ENCODE measurements at places on chromosomes 4 and X.

DNA sequence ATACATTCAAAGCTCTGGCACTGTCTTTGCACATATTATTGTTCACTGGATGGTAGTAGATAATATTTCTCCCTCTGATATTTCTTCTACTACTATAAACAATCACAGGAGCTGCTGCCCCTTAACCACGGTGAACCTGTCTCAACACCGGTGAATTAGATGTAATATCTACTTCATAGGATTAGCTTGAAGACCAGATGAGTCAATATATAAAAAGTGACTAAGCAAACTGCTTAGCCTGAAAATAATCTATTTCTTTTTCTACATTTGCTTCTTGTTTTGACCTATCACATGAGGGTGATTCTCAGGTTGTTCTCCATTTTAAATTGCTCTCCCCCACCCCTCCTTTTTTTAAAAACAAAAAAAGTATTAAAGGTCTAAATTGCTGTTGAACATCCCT is 645.5 kb downstream of the ANKRD50 start:
- no peak for DNase-seq

DNA sequence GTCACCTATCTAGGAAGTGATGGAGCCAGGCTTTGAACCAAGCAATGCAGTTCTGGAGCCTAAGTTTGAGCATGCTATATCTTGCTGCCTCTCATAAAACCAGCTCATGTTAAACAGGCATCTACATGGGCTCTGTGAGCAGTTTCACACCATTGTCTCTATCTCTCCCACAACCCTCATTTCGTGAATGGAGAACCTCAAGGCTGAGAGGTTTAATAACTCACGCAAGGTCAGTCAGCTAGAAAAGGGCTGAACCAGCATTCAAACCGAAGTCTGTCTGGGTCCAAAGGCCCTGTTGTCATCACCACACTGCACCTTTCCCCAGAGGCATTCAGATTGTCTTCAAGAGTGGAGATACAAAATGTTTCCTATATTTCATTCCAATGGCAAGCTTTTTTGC is 369.2 kb downstream of the MID1IP1 start:
- no peak for DNase-seq

- no peak for DNase-seq
Observed at GRCh38 chr4:146976145-146976544, 30.5 kb upstream of the TTC29 start.

DNA sequence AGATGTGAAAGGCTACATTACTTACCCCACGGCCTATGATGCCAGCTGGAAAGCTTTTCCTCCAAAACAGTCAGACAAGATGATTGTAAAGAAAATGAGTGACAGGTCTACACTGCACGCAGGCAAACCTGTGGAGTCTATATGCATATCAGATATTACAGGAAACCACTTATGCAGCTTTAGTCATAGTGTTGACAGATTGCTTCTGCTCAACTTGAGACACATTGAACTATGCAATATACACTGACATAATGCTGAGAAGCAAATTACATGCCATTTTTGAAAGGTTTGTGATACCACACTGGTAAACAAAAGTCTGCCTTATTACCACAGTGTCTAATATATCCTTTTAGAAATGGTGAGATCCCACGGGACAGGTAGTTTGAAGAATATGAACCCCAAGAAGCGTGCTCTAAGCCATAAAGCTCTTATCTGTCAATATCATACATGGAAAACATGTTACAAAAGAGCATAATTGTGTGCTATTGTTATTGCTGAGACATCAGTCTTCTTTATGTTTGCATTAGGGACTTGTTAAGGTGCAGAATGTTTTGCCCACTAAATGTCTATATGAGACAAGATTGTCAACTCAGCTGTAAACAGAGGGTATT is 1835.8 kb upstream of the TENM3 start:
- DNase-seq: no peak

DNA sequence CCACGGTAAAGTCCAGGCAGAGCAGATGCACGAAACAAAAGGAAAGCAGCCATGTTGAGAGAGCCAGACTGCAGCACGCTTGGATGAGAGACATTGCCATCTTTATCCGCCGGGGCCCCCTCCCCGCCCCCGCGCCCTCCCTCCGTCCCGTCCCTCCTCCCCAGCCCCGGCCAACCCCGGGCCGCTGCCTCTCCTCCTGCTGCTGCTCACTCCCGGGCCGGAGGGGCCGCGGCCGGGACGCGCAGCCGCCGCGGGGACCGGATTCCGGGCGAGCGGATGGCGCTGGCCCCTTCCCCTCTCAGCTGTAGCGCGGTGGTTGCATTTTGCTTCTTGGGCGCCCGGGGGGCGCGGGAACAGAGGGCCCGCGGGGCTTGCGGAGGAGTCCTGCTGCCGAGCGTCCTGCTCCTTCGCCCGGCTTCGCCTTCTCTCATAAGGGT is 542 bp downstream of the RNF150 start:
- no peak for DNase-seq

- DNase-seq: no peak
Observed at GRCh38 chr4:184310171-184310567, 92.5 kb upstream of the ENPP6 start.

DNA sequence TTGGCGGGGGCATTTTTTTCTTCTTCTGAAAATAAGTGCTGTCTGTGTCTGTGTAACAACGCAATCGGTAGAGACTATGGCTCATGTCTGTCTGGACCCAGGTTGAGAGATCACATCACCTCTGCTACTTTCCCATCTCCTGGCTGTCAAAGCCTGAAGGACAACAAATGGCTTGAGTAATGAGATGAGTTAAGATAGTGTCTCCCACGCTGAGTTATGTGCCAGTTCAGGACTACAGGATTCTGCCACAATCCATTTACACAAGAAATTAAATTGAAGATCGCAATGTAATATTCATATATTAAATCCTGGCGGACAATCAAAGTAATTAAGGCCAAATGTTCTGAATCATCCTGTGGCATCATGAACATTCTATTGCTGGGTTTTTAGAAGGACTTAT is 16.5 kb upstream of the ARHGAP36 start:
- DNase-seq: no peak

- no peak for DNase-seq
Observed at GRCh38 chr4:98571161-98571786, 87.1 kb downstream of the TSPAN5 start.

DNA sequence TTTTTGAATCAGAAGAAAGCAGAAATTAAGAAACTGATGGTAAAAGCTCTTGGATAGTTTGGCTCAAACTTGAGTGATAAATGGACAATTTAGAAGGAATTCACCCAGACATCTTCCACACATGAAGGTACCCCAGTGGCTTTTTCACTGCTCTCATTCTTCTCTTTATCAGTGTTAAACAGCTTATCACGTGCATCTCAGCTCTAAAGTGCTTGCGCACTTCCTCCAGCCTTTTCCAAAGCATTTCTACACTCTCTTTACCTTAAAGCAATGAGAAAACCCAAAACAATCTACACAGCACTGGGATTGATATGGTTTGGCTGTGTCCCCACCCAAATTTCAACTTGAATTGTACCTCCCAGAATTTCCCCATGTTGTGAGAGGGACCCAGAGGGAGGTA is 509.1 kb upstream of the FAT1 start:
- no peak for DNase-seq

DNA sequence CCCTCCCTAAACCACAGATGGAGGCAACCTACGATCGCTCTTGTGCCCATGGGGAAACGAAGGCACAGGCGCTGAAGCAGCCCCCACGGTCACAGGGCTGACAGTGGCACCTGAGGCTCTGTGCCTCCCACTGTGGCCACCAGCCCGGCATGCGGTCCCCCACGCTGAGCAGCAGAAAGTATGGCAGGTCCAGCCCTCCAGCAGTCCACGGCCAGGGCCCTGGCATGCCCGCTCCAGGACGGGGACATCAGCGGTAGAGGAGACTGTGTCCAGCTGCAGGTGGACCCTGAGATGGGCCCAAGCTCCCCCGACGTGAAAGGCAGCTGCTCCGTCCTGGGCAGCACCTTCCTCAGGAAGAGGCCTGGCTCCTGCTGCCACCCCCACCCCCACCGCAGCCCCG is 61.2 kb downstream of the FAM53A start:
- no peak for DNase-seq

- DNase-seq: no peak
Observed at GRCh38 chr4:72629540-72629939, 60.5 kb upstream of the ADAMTS3 start.

GRCh38 chrX:153688911-153689590 is 1.3 kb downstream of the SLC6A8 start:
- DNase-seq: no peak

DNA sequence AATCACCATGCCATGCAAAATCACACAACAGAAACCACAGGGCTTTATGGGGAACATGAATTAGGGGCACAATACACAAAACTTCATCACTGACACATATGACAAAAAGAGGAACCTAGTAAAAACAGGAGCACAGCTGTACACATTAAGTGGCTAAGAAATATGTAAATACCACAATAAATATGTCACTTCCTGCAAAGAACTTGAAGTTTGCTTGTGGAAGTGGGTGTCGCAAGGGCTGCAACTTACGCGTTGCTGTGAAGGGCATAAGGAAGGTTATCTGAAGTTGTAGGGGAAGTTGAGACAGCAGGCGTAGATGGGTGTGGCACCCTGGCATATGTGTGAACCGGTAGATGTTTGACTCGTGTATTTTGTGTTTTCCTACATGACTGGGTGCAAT is 42.4 kb downstream of the CLCN4 start:
- no peak for DNase-seq

- no peak for DNase-seq
Observed at GRCh38 chr4:76779740-76780459, 118.0 kb downstream of the SOWAHB start.

DNA sequence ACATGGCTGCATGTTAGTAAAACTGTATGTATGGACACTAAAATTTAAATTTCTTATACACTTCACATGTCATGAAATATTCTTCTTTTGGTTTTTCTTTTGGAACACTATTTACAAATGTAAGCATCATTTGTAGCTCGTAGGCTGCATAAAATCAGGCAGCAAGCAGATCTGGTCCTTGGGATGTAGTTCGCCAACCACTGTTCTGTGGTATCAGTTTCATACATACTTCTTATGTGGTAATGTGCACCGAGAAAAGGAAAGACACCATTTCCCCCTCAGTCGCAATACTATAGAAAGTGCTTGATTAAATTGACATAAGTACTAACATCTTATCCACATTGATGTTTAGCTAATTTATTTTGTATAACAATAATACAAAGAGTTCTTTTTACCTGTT is 274.4 kb upstream of the VCX start:
- DNase-seq: no peak

DNA sequence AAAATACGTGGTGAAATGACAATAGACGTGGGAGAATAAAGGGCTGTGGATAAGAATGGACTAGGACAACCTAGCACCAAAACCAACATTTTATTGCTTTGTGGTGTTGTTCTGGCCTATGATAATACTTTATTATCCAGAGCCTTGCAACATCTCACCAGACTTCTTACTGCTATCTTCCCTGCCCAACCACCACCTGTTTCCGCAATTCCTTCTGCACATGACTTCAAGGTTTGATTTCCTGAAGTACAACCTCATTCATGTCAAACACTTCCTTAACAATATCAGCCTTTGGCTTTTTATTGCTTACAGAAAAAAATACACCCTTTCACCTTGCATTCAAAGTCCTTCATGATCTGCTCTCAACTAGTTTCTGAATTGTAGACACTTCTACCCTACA is 84.8 kb downstream of the RTL3 start:
- DNase-seq: no peak

- DNase-seq: no peak
Observed at GRCh38 chr4:63728480-63729177, 680.6 kb downstream of the TECRL start.

- no peak for DNase-seq
Observed at GRCh38 chr4:159051245-159052071, 51.4 kb upstream of the RAPGEF2 start.

DNA sequence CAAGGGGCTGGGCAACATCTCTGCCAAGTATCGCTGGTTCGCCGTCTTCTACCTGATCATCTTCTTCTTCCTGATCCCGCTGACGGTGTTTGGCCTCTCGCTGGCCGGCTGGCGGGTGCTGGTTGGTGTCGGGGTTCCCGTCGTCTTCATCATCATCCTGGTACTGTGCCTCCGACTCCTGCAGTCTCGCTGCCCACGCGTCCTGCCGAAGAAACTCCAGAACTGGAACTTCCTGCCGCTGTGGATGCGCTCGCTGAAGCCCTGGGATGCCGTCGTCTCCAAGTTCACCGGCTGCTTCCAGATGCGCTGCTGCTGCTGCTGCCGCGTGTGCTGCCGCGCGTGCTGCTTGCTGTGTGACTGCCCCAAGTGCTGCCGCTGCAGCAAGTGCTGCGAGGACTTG is 20.6 kb downstream of the SLC34A2 start:
- no peak for DNase-seq

- DNase-seq: no peak
Observed at GRCh38 chr4:56728512-56728911, 47.4 kb upstream of the HOPX start.

GRCh38 chrX:149037281-149037870 is 467.7 kb downstream of the IDS start:
- no peak for DNase-seq

- DNase-seq: no peak
Observed at GRCh38 chr4:123298801-123299200, 97.8 kb upstream of the SPRY1 start.

GRCh38 chr4:101415962-101416361 is 68.6 kb upstream of the PPP3CA start:
- DNase-seq: no peak

GRCh38 chrX:13996650-13997049 is 33.0 kb downstream of the GEMIN8 start:
- DNase-seq: no peak

DNA sequence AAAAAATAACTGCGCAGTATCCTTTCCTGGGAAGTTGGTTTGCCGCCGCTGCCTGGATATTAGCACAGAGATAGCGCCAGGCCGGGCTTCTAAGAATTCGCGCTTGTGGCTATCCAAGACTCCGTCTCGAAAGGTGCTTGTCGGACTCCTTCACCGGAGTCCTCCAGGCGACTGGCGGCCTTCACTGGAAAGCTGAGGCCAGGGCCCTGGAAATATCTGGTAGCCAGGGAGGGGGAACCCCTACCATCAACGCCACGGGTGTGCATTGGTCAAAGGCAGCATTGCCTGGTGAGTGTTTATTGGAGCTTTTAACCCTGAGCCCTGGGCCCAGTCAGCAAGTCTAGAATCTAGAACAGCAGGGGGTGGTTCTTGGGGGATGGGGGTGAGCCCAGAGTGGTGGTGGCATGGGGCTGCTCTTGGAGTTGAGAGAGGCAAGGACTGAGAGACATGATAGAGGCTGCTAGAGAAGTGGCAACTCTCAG is 577 bp upstream of the PIM2 start:
- DNase-seq: no peak

DNA sequence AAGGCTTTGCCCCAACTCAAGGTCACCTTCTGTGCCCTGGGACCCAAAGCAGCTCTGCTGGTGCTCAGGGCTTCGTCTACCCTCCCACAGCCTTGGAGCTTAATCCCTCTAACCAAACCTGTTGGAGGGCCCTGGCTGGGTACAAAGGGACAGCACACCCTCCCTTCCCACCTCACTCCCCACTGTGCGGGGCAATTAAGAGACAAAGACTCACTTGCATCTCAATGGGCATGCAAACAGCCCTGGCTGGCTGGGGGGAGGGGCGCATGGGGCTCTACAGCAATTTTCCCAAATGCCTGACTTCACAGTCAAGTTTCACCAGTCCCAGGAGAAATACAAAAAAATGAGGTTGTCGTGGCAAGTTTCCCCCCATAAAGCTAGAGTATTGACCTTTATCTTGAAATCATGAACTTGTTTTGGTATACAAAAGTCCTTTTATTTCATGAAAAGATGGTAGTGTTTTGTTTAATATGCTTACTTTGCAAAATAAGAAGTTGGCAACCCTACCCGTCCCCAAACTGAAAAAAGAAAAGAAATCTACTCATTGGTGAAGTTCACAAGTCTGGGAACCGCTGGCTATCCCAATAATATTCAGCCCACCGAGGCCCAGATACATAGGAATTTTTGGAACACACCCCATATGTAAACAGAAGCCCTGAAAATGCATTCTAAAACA is 4.1 kb upstream of the CD99L2 start:
- peak; percentile 94 for DNase-seq
